ENCODE measurements at places on chromosomes 4 and X. TPM values are rescaled to one million over a fixed set of nuclear protein-coding genes. Genes with fewer than 3 reads are reported as not detected.
A peak's percentile ranks its signal among the peaks of the same experiment; 100 is the strongest.

PNMA5 gene
- not detected for total RNA-seq

DNA sequence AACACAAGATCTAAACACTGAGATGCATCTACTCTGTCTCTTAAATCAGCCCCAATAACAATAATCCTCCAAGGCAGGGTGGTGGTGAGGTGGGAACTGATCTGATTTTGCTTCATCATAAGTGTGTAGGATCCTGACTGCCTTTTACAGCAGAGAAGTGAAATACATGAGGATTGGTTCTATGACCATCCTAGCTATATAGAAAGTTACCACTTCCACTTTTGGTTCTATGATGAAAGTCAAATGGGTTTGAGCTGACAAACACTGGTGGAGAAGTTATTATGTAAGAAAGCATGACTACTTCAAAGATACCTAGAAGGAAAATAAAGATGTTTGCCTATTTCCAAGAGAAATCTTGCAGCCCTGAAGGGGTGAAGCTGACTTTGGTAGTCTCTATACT lies 181.6 kb downstream of the NKX6-1 start:
- H3K27me3 ChIP-seq: no peaks in the 10 kb centered on the region
- no peak for DNase-seq
- no peak overlapping the region for H3K4me3 ChIP-seq
- H3K4me1 ChIP-seq: no peaks in the 10 kb centered on the region
- H3K27ac ChIP-seq: no peak overlapping the region

DNA sequence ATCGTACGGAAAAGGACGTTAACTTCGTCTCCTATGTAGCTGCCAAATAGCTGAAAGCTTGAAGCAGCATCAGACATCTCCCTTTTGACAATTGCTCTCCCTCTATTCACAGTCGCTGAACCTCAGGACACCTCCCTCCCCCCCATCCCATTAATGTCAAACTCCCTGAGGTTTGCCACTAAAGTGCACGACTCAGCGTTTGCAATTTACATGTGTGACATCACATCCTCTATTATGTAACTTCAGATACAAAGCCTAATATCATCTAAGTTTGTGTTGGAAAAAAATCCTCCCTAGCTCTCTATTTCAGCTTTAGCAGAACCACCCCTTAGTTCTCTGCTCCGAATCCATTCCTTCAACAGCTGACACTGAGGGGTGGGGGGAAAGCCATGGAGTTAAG lies 5.5 kb upstream of the NR3C2 start:
- H3K27ac ChIP-seq: no peak overlapping the region
- no peak overlapping the region for H3K4me3 ChIP-seq
- no peaks in the 10 kb centered on the region for H3K36me3 ChIP-seq

RHOXF2 gene
- not detected for total RNA-seq

DNA sequence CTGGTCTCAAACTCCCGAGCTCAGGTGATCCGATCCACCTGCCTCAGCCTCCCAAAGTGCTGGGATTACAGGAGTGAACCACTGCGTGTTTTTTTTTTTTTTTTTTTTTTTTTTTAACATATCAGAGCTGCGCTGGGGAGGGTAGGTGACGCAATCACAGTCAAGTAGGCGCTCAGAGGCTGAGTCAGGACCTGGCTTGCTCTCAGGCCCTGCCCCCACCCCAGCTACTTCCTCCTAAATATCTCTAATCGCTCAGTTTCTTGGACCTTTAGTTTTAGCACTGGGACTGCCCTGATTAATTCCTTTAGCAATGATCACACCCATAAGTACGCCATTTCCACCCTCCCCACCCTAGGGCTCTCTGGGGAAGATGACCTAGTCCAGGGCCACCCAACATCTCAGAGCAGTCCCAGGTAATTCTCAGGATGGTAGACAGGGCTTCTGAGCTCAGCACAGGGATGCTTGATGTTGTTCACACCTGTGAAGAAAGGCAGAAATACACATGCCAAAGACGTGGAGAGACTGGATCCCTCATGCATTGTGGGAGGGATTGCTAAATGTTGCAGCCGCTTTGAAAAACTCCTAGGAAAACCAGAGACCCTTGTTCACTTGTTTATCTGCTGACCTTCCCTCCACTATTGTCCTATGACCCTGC lies 50.2 kb downstream of the DDX3X start:
- peak overlapping the region; percentile 77 for H3K4me3 ChIP-seq
- peak overlapping the region; percentile 97 for H3K27ac ChIP-seq
- no peaks in the 10 kb centered on the region for H3K27me3 ChIP-seq
- peak; percentile 77 for DNase-seq
- peaks cover 20% of the 10 kb centered on the region for H3K4me1 ChIP-seq
- no peaks in the 10 kb centered on the region for H3K36me3 ChIP-seq

Measured in activated CD4-positive, alpha-beta T cell treated with anti-CD3 and anti-CD28 coated beads, Interleukin-2, amount 10 ng/mL, durations not matched to agents 24 days and 14 days (primary cell).